ENCODE measurements at places on chromosomes 5 and 9. TPM values are rescaled to one million over a fixed set of nuclear protein-coding genes. Genes with fewer than 3 reads are reported as not detected.

Gene SURF1
- 69.7 TPM for total RNA-seq

Gene GABRG2
- not detected for total RNA-seq

Gene IL9
- not detected for total RNA-seq

Gene PFN3
- not detected for total RNA-seq

Gene ZNF474
- 4.9 TPM for total RNA-seq

Gene MTX3
- total RNA-seq: 4.4 TPM

Gene SHOC1
- not detected for total RNA-seq

Gene HSPB3
- total RNA-seq: not detected

Gene EQTN
- not detected for total RNA-seq

Gene CDH9
- total RNA-seq: not detected

Gene WDR38
- total RNA-seq: not detected

Gene GMCL2
- not detected for total RNA-seq

Gene PARP8
- 2.7 TPM for total RNA-seq

Gene SLC46A2
- not detected for total RNA-seq

Gene SLC6A7
- not detected for total RNA-seq

Gene ASS1
- 23.7 TPM for total RNA-seq

All from Caki2 (cell line).